ENCODE measurements at places on chromosomes 3 and 15.
A peak's percentile ranks its signal among the peaks of the same experiment; 100 is the strongest.

DNA sequence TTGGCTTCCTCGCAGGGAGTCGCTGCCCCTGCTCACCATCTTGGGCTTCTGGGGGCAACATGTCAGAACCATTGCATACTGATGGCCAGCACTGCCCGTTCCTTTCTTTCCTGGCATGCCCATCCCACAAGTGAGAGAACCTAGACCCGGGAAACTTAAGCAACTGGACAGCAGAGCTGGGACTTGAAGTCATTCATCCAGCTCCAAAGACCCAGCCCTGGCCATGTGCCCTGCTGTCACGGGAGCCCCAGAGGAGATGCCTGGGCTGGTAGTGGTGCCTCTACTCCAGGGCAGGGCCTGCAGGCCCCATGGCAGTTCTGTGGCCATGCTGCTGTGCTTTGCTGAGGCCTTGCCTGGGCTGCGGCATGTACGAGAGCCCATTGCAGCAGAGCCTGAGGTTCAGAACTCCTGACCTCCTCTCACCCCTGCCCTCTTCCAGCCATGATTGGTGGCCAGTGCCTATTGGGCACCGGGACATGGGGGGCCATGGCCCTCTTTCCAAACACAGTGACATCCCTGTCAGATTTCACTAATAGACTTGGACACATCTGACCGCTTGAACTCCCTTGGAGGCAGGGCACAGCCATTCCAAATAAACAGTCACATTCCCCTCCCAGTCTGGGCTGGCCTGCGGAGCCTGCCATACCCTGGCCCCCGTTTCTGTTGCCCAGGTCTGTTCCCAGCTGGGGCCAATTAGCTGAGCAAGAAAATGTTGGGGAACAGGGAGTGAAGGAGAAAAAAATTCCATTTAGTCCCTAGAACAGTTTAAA, 115.9 kb downstream of the EEFSEC start:
- no peak for DNase-seq

DNA sequence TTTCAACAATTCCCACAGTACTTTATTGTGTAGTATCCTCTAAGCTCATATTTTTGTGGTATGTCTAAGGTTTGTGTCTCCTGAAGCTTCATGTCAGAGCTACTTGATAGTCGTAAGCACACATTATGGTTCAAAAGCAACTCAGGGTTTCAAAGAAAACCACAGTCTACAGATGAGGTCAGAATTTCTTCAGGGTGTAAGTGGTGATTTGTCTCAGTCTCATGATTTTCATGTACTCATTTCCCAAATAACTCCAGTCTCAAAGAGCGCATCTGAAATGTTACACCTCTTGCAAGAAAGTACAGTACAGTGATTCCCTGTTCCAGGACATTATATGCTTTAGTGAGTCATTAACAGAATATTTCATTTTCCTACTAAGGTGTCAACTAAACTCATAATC, 47.5 kb upstream of the SSR3 start:
- no peak for DNase-seq

DNA sequence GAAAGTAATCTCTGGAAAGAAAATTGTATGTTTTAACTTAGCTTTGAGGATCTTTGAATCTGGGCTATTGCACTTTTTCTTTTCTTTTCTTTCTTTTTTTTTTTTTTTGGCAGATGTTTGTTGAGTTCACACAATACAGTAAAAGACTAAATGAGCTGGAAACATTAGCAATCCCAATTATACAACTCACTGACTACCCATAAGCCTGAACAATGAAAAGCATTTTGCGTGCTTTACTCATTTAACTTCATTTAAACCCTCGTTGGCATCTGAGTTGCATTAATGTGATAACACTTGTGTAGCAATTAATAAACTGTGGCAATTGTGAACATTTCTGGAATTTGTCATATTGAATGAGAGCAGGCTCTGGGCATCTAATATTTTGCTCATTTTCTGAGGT, 269.4 kb upstream of the RBMS3 start:
- no peak for DNase-seq

DNA sequence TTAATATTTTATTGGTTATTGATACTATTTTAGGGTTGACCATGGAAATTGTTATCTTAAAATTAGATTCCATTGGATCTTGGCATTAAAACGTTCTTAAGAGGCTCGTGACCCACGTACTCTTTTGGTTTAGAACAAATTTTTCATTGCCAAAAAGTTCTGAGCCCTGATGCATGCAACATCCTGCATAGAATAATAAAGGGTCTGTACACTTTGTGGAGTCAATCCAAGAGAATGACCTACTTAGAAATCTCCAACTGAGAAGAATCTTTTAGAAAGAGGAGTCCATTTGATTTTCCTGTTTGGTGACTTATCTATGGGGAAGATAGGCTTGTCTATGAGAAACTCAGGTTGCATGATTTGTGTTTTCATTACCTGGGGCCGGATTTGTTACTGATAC, 404.2 kb upstream of the RGMA start:
- DNase-seq = no peak

DNA sequence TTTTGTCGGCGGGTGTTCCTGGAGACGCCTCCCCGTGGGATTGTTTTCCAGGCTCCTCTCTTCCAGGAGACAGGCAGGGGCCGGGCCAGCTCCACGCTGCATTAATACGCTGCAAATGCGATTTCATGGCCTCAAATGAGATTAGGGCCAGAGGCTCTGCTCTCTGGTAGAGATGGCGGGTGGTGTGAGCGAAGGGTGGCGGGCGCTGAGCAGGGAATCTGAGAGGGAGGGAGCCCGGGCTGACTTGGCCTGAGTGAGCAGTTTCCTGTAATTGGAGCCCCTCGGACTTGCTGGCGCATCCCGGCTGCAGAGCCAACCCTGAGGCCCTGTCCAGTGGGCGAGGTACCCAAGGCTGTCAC, 7.4 kb upstream of the CCDC33 start:
- no peak for DNase-seq

DNA sequence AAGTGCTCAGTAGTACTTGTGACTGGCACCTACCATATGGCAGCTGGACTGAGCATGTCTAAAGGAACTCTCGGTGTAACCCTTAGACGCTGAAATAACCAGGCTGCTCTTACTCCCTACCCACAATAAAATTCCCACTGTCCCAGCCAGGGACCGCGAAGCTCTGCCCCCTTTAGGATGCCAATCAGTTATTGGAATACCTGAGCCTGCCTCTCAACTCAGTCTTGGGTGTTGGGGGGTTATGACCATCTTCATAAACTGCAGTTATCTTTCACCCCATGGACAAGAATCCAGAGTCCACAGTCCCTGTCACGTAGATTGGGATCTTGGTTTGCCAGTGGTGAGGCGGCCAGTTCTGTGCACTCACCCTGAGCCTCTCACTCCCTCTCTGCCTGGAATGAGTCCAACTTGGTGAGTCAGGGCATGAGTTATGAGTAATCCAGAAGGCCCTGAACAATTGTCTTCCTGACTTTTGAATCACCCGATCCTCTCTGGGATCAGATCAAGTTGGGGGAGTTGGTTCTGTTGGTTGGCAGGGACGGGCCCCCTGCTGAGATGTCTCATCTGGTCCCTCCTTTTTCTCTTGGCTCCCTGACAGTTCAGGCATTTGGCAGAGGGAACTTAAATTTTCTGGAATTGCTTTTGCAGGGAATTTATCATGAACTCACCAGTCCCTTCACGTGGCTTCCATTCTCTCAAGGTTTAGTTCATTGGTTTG, 120.1 kb upstream of the UBE2E1 start:
- peak; percentile 98 for DNase-seq

- DNase-seq = peak; percentile 81
Measured at GRCh38 chr3:100042166-100042981, 71.9 kb downstream of the FILIP1L start.

DNA sequence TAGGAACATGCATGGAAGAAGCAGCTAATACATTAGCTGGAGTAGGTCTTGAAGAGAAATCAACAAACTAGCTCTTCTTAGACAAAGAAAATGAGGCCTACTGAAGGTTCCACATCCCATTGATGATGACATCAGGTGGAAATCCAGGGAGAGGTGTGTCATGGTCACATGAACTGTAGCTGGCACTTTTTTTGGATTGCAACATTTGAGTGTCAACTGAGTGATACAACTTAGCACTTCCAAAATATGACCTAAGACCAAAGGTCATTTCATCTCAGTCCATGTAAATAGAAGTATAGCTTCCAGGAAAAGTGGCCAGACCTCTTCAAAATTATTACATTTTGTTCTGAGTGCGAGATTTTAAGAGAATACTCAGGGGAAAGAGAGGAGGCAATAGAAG, 117.2 kb upstream of the MEIS2 start:
- no peak for DNase-seq

DNA sequence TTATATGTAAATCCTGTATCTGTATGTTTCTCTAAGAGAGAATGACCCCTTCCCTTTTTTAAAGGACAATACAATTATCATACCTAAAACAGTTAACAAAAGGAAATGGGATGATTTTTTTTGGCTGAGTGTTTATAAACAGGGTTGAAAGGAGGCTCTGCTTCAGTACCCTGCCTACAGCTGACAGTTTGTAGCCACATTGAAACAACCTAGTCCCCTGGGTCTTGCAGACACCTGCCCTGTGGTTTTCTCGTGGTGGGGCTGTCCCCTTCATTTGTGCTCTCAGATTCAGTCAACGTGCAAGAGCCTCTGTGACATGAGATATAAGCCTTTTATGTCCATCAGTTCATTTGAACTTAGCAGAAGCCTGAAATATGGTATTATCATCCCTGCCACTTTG, 2.3 kb upstream of the HMCES start:
- DNase-seq = no peak

GRCh38 chr3:171600030-171600429, 139.8 kb upstream of the TNIK start:
- no peak for DNase-seq

DNA sequence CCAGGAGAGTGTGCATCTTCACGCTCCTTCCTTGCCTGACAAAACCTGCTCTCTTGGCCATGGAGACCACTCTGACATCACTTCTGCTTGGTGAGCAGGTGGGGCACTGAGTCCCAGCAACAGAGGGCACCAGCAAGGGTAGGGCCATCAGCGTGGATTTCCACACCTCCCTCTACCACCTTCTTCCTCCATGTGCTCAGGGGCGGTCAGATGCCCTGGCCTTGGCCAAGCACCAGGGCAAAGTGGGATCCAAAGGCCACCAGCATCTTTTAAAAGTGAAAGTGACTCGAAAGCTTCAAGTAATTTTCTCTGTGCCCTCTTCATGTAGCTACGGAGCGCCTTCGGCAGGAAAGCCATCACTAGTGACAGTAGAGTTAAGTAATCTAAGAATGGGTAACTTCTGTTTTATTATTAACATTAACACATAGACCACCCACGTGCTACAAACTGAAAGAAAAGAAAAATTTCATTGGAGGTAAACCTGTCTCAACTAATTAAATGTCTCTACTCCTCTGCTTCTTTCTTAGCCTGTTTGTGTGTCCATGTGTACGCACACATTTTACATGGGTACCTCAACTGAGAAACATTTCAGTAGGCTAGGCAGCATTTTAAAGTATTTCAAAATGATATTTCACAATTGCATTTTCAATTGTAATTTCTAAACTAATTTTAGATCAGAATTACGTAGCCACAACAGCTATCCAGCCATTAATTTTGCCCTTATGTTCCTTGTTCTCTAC, 57.9 kb downstream of the CHSY1 start:
- no peak for DNase-seq

GRCh38 chr3:16761571-16761970, 123.2 kb upstream of the PLCL2 start:
- no peak for DNase-seq

GRCh38 chr3:172203522-172204258, 164.3 kb downstream of the FNDC3B start:
- DNase-seq = no peak
